ENCODE measurements at places on chromosomes 5 and 9.

- DNase-seq = peak; percentile 93
Measured at GRCh38 chr9:22008717-22009505, at the start of gene CDKN2B. Gene CDKN2B, minus strand, starts transcription at chr9:22009305. Its CDS starts 352 bp downstream, at chr9:22008953.

GRCh38 chr5:143244000-143244736 is 159.3 kb downstream of the NR3C1 start:
- DNase-seq = peak; percentile 72

- no peak for DNase-seq
Measured at GRCh38 chr5:97119007-97119390, 23.4 kb downstream of the LIX1 start.

DNA sequence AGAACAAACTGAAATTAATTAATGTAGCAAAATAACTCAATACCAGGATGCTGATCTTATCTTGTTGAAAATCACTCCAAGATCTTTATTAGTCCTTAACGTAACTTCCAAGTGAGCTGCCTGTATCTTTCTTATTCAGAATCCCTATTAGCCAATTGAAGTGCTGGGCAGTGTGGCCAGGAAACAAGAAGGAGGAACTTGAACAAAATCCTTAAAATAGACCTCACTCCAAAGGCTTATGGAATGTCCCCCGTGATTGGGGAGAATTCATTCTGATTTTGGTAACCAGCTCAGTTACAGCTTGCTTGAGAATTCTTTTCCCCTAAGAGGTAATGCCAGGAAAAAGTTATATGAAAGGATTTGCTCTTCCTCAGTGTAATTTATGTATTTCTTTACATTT is 171.0 kb downstream of the DEPDC1B start:
- no peak for DNase-seq

DNA sequence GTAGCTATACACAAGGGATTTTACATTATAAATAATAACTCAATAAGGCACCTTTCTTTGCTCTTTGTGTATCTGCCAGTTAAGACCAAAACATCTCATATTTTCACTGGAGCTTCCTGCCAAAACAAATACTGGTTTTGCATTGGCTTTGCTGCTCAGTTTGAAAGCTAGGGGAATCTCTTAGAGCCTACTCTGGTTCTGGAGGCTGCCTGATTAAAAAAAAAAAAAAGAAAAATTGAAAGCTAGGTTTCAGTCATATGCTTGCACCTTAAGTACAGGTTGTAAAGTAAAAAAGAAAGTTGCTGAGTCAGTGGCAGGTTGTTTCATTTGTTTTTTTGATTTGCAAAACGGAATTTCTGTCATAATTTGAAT is 2.3 kb downstream of the DENND4C start:
- DNase-seq = no peak

- DNase-seq = no peak
Measured at GRCh38 chr5:98957307-98957706, 28.5 kb upstream of the CHD1 start.

DNA sequence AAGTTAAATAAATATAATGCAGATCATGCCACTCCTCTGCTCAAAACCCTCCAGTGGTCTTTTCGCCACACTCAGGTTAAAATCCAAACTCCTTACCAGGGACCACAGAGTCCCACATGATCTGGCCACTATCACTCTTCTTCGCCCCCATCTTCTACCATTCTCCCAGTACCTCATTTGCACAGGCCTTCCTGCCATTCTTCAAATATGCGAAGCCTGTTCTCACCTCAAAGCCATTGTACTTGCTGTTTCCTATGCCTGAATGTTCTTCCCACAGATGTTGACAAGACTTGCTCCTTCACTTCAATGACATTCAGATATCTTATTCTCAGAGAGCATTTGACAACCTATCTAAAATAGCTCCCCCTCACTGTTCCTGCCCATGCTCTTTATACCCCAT is 10.9 kb downstream of the TEX10 start:
- DNase-seq = no peak

GRCh38 chr5:125399885-125400284 is 653.4 kb upstream of the ZNF608 start:
- no peak for DNase-seq

DNA sequence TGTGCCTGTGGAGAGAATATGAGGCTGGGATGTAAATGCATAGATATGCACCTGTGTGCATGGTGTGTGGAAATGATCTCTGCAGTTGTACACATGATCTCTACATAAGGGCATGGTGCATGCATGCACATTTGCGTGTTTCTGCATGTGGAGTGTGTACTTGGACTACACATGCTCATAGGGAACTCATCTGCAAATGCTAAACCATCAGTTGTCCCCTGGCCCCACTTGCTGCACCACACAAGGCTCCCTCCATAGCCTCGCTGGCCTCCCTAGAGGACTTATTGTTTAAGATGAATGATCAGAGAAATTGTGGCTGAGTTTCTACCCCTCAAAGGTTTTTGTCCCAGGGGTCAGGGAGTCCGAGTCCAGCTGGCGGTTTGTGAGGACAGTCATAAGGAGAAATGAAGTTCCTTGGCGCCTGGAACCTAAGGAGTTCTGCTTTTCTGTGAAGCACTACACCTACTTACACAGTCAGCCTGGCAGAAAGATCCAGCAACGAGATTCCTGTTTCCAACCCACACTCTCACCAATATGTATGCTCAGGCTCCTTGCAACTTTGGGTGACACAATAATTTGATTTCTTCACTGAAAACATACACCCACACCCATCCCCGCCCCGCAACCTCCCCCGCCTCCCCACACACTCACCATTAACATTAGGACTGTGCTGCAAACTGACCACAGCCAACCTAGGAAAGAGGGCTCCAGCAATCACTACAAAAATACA is 79.9 kb upstream of the CPEB4 start:
- no peak for DNase-seq

DNA sequence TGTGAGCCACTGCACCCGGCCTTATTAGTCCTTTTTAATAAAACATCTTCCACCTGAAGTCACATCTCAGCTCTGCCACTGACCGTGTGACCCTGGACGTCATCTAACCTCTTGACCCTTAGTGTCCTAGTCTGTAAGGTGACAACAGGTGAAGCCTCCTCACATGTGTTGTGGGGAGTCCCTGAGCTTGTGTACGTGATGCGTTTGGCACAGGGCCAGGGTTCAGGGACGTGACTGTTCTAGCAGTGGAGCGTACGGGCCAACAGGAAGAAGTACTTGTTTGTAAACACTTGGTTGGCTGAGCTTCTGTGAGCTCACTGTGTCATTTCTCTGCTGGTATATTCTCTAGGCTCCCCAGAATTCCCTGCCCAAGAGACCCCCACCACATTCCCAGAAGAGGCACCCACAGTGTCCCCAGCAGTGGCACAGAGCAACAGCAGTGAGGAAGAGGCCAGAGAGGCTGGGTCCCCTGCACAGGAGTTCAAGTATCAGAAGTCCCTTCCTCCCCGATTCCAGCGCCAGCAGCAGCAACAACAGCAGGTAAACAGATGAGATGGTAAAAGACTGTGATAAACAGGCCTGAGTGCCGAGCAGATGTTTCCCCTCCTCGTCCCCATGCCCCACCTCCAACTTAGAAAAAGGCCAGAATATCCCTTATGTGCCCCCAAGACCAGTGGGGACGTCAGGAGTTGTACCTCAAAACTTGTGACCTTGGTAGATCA is 35.3 kb upstream of the POMT1 start:
- DNase-seq = no peak

DNA sequence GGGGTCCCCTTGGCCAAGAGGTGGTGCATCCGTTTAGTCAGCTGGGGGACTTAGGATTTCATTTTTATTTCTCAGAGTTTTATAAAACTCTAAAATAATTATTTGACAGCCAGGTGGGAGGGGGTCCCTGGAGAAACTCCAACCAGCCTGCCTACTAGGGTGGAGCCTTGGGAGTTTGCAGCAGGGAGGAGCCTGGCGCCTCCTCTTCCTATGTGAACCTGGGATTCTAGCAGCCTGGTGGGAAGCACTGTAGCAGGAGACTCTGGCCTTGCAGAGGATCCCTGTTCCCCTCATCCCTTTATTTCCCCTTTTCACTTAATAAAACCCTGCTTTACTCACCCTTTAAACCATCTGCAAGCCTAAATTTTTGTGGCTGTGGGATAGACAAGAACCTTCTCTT is 50.8 kb downstream of the FXN start:
- DNase-seq = no peak
